ENCODE measurements at places on chromosomes 7 and 10.

DNA sequence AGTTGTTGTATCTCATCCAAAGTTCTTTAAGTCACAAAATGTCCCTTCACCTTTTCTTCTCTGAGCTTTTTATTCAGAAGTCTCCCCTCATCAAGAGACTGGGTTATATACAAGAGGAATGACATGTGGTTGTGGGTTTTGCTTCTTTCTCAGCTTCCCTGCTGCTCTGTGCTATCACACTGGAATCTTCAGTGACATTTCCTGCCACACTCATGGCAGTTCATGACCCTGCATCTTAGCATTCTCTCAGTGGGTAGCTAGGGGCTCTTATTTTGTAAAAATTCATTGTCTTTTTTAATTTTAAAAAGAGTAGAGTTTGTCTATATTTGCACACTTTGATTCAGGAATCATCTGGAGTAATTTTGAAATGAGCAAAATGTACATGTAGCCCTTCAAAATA is 236.9 kb upstream of the TMEM229A start:
- DNase-seq = no peak

- DNase-seq = no peak
Observed at GRCh38 chr7:23431702-23432199, 38.5 kb downstream of the IGF2BP3 start.

- DNase-seq = no peak
Observed at GRCh38 chr7:101736084-101736483, 81.3 kb upstream of the CUX1 start.

DNA sequence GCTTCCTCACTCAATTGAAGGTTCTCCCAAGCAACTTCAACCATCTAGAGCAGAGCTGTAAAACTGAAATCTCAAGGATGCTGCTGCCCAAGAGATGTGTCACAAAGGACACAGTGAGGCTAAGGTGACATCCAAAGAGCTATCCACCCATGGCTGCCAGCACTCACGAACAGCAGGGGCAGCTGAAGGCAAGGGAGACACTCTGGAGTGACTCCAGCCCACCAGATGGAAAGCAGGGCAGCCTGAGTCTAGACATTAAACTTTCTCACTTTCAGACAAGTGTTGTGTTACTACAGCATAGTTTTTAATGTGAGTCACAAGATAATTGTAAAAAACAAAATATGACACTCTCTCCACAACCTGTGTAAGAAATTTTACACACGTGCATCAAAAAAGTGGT is 113.5 kb downstream of the LARP4B start:
- DNase-seq = no peak

DNA sequence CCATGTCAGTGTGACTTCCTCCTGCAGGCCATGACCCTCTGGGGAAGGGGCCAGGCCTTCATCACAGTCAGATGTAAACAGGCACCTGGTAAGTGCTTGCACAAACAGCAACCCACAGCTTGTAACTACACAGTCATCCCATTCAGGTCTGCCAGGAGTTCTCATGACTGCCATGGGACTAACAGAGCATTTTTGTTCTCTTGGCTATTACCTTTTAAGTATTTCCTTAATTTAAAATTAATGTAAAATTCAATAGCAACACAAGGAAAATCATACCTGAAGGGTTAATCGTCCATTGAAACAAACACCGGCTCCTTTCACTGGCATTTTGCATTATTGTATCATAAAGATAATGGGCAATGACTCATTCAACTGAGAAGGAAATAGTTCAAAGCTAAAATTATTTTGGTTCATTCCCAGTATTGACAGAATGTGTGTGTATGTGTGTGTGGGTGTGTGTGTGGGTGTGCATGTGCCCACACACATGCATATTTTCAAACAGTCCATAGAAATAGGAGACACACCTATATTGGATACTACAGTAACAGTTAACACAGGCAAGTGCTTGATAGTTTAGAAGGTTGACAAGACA is 307.9 kb downstream of the WDR11 start:
- no peak for DNase-seq

GRCh38 chr7:70492625-70493024 is 639.3 kb upstream of the GALNT17 start:
- DNase-seq = no peak
